ENCODE measurements at places on chromosomes 2 and 18.

- DNase-seq, result no peak
Observed at GRCh38 chr2:112204411-112204810, 50.4 kb downstream of the ZC3H8 start.

DNA sequence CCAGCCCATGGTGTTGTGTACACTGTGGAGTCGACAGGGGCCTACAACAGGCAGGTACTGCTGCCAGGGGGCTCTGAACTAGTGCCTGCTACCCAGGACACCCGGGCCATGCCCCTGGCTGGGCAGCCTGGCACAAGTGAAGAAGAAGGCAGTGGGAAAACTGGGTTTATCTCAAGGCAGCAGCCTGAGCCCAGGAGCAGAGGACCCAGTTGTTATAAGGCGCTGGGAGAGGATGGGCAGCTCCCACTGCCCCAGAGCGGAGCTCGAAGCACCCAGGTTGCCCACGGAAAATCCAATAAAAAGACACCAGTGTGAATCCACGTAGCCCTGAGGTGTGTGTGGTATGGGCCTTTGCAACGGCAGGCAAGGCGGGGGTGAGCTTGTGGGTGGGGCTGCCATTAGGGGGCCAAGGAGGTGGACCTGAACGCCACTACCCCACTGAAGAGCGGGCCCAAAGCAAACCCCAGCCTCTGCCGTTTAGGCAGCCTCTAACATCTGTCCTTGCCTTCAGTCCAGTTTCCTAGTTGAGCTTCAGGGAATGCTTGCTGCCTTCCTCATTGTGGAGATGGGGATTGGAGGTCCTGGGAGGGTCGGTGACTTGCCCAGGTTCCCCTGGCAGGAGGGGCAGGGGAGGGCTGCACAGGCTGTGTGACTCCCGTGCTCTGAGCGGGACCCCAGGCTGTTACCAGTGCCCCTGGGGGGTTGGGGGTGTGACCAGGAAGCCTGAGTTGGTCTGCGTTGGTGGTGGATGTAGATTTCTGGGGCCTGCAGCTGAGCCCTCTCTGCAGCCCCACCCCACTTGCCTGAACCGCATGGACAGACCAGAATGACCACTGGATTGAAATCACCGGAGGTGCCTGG lies 16.0 kb downstream of the ARID5A start:
- no peak for DNase-seq

DNA sequence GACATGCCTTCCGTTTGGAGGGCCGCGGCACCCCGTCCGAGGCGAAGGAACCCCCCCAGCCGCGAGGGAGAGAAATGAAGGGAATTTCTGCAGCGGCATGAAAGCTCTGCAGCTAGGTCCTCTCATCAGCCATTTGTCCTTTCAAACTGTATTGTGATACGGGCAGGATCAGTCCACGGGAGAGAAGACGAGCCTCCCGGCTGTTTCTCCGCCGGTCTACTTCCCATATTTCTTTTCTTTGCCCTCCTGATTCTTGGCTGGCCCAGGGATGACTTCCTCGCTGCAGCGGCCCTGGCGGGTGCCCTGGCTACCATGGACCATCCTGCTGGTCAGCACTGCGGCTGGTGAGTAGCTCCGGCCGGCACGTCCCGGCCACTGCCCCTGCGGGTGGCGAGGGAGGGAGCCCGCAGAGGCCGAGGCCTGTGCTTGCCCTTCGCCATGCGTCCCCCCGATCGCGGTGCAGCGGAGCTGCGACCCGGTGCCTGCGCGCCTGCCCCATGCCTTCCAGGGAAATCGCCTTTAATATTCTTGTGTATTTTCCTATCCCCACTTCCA lies 1.2 kb downstream of the BMPR2 start:
- DNase-seq, result peak; percentile 67

DNA sequence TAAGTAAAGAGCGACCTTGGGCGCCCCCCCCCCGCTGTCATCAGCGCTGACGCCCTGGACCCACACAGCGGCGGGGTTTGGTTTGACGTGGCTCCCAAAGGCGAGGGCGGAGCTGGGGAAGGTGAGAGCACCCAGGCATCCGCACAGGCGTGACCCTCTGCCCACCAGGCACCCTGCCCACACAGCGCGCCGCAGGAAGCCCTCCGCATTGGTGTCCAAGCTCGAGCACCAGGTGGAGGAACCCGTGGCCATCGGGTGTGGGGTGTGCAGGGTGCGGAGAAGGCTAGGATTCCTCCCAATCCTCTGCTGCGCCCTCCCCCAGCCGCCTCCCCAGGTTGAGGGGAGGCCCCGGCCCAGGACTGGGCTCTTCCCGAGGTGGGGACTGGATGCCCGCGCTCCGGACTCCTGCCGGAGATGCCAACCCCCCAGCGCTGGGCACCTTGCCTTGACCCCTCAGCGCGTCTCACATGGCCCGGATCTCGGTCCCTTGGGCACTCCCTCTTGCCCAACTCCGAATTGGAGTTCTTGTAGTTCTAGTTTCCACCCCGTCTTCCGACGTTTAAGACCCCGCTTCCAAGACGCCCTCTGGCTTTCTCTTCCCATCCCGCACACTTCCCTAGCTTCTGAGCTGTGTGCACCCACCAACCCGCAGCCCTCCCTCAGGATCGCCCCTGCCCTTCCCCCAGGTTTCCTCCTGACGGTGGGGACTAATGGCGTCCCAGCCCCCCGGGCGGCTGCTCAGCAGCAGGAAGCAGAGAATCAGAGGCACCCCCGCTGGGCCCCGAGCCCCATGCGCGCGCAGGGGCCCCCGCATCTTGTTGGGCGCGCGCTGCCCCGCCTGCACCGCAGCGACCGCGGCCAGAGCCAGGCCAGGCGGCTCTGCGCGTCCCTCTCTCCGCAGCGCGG lies 25.9 kb upstream of the RESP18 start:
- no peak for DNase-seq

DNA sequence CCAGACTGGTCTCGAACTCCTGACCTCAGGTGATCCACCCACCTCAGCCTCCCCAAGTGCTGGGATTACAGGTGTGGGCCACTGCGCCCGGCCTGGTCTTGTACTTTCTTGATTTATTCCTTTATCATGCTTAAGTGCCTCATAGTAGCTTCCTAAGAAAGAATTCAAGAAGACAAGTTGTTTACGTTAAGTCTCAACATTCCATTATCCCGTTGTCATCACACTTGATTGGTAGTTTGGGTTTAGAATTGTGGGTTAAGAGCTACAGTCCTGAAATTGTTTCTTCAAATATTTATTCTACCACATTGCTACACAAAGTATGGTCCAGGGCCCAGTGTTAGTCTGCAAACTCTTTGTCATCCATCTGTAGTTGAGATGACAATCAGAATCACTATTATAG lies 194.0 kb downstream of the VWC2L start:
- no peak for DNase-seq

GRCh38 chr2:64825831-64826491 lies 163.2 kb upstream of the SLC1A4 start:
- DNase-seq, result no peak

GRCh38 chr2:148901142-148901541 lies 26.1 kb downstream of the KIF5C start:
- DNase-seq, result no peak

DNA sequence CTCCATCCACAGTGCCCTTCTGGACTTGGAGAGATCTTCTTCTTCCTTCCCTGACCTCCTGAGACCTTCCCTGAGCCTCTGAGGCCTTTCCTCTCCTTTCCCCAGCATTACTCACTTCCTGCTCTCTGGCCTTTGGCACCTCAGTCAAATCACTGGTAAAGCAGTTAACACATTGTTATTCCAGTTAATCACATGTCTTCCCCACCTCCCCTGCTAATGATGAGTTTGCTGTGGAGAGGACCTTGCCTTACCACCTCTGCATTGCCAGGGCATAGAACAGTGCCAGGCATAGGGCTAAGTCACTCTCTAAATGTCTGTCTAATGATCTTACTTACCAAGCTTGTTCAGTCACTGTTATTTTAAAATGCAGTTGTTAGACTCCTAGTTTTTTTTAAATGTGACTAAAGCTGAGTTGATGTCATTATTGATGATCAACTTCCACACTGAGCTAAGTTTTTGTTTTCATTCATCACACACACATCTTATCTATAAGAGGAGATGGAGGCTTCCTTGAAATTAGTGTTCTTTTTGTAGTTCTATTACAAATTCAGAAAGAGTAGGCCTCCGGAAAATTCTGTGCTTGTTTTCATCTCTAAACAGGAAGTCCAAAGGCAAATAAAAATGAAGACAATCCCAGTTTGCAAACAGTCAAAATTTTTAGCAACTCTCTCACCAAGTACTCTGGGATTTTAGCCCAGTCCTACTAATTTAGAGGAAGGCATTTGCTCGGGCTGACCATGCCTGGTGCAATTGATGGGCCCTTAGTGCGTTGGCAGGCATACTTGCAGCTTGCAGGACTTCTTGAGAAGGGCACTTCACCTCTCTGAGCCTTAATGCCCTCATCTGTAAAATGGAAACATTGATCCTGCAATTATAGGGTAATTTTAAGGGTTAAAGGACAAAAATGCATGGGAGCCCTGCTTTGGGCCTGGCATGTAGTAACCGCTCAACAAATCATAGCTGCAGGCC lies 113.7 kb upstream of the SPRED2 start:
- no peak for DNase-seq

DNA sequence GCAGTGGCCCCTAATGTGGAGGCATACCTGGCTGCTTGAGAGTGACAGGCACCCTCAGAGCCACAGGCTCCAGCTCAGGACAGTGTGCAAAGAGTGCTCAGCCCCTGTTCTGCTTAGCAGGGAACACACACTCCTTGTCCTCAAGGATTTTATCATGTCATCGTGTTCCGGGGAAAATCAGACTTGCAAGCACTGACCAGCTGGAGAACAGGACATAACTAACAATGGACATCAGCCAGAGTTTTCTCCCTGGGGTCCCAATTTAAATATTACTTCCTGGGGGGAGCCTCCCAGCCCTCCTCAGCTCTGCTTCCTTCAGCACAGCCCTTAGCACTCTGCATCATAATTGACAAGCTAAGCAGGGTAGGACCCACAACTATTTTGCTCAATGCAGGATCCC lies 175.4 kb upstream of the ACAA2 start:
- no peak for DNase-seq

- DNase-seq, result no peak
Observed at GRCh38 chr2:184178229-184178628, 420.1 kb upstream of the ZNF804A start.

DNA sequence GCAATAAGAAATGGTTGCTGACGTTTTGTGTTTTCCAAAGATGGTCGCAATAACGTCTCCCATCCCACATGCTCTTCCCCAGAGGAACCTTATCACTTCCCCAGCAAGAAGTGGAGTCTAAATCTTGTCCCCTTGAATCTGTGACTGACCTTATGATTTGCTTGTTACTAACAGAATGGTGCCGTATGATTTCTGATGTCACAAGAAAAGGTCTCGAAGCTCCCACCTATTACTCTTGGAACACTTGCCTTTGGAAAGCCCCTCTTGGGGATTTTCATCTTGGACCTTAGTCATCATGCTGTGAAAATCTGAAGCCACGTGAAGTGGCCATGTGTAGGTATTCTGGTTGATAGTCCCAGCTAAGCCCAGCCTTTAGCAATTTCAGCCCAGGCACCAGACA lies 86.2 kb upstream of the GLS start:
- no peak for DNase-seq

DNA sequence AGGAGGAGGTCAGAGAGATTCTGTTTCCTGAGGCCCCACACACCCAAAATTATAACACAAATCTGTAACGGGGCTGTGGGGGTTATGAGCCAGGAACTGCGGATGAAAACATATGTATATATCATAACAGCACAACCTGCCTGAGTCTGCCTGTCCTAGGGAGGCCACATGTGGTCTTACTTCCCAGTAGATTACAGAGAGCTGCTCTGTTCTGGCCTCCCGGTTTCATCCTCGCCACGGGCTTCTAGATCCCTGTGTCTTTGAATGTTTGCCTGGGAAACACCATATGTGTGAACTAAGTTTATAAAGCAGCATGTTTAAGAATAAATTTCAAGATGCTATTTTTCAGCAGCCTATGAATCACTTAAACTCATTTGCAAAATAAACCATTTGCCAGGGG lies 124.0 kb downstream of the TMEM200C start:
- DNase-seq, result no peak

- no peak for DNase-seq
Observed at GRCh38 chr2:85794491-85795121, 40.8 kb downstream of the ATOH8 start.

DNA sequence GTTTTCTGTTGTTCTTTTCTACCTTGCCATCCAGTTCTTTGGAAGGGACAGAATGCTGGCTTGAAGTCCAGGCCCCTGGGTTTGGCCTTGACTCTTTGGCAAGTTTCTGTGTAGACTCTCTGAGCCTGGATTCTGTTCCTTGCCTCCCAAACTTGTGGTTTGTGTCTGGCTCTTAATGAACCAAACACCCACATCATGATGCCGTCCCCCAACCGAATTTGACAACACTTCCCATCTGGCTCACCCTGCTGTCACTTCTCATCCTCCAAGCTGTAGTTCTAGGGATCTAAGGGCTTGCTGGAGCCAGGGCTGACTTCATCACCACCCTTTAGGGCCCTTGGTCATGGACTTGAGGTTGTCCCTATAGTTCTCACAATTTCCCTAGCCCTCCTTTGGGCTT lies 68.9 kb upstream of the CELF4 start:
- no peak for DNase-seq

- DNase-seq, result no peak
Observed at GRCh38 chr18:58965291-58966004, 100.8 kb downstream of the ZNF532 start.

DNA sequence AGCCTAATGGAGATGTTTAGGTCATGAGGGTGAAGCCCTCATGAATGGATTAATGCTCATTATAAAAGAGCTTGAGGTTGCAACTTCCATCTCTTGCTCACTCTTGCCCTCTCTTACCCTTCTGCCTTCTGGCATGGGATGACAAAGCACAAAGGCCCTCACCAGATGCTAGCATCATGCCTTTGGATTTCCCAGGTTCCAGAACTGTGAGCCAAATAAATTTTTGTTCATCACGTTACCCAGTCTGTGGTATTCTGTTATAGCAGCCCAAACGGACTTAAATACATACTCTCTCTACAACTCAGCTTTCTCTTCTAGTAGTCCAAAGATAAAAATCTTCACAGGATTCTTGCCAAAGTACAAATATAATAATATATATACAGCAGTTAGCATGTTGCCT lies 75.8 kb downstream of the LNPK start:
- no peak for DNase-seq

- DNase-seq, result no peak
Observed at GRCh38 chr2:46462936-46463335, 16.4 kb upstream of the TMEM247 start.

- DNase-seq, result no peak
Observed at GRCh38 chr18:50119296-50119695, 75.7 kb downstream of the MYO5B start.

DNA sequence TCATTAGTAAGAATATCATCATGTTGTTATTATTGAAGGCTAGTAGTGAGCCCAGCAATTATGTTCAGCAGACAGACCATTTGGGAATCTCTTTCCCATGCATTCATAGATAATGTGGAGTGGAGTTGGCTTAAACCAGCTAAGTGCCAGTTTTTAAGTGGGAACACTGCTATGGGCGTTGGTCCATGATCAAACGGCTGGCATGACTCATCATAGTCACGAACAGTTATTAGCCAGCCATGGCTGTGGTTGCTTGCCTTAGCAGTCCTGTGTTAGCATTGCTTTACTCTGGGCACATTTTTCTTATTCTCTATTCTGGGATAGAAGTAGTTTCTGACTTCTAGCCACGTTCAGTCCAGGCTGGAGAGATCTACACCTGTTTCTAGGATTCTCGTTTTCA lies 17.7 kb downstream of the EIF4E2 start:
- DNase-seq, result no peak
